NAMALWA (cell line): ENCODE measurements at places on chromosomes 6 and 20.

- no peak for DNase-seq
Observed at GRCh38 chr20:48696671-48697070, 131.1 kb downstream of the PREX1 start.

DNA sequence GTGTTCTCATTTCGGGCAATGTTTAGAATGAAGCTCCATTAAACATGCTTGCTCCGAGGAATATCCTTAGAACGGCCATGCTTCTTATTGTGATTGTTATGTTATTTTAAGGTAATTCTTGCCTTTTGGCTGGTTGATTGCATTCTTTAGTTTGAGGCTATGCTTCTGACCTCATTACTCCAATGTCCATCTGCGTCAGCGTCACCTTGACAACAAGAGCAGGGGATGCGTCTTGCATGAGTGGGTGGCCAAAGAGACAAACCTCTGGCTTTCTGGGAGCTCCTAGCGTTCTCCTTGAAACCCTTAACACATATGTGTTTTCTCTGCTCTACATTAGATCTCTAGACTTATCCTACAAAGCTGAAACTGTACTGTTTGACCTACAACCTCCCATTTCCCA is 184.3 kb downstream of the THBS2 start:
- no peak for DNase-seq

DNA sequence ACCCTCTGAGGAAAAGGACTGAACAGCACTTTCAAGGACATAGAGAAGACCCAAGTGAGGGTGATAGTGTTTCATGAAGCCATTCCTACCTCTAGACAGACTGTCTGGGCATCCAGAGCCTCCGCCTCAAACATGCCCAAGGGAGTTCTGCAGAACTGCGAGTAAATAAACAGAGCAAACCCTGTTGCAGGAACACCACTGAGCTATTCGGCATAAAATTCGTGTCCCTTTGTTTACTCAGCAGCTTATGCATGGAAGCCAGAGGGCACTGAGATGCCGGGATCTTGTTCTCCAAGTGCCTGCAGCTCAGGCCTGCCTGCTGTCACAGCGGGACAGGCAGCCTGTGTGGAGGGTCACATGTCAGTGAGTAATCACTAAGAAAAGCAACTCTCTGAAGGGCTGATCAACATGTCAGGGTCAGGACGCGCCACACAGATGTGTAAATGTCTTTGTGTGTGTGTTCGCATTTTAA is 164.9 kb upstream of the HEY2 start:
- DNase-seq, result no peak

DNA sequence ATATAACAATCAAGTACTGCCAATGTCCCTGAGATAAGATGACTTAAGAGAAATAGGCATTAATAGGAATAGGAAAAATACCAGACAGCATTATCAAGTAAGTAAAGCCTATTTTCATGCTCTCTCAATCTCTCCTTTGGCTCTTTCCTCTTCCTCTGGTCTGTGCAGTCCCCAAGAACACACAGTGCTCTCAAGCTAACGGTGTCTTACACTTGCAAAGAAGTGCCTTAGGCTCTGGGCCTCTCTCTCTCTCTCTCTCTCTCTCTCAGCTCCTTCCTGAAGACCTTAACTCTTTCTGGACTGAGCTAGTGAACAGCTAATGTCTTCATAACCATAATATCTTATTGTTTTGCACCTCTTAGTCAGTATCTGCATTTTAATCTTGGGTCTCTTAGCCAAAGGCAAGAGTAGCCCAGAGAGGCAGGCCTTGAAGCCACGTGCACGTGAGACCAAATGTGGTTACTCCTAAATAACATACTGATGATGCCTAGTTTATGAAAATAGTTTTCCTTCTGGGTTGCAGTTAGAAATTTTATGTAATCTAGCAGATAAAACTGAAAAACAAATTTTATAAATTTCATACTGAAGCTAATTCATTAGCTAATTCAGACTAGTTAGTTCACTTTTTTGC is 70.8 kb downstream of the TPD52L1 start:
- no peak for DNase-seq

DNA sequence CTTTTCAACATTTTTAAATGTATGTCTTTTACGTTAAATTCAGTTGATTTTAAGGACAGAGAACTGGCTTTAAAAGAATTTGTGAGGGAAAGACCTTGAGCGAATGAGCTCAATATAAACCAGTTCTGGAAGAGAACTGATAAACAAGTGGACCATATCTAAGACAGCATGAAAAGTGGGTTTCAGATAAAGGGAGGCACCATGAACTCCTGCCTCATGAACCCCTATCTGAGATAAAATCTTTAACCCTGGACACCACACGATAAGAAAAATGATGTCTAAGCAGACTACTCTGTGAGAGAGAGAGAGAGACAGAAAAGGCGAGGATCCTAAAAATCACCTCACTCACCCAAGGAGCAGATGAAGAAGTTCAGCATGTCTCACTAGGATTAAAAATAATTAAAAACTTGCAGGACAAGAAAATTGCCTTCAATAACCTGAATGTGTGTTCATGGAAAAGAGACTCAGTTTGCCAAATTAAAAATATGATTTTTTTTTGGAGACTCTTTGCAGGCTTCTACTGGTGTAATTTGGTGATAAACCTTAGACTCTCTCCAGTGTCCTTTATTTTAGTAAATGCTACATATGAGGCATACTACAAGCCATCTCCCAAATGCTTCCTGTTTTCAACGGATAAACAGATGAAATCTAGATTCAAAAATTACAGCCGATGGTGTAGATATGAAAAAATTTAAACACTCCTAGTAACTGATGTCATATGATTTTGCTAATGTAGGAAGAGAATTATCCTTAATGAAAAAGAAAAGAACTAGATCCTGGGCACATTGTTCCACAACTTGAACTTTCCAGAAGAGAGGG is 299.5 kb downstream of the ADGB start:
- DNase-seq, result no peak

GRCh38 chr6:126553854-126554253 is 213.9 kb downstream of the CENPW start:
- DNase-seq, result no peak

- DNase-seq, result no peak
Observed at GRCh38 chr20:34331838-34332237, 28.7 kb upstream of the AHCY start.

DNA sequence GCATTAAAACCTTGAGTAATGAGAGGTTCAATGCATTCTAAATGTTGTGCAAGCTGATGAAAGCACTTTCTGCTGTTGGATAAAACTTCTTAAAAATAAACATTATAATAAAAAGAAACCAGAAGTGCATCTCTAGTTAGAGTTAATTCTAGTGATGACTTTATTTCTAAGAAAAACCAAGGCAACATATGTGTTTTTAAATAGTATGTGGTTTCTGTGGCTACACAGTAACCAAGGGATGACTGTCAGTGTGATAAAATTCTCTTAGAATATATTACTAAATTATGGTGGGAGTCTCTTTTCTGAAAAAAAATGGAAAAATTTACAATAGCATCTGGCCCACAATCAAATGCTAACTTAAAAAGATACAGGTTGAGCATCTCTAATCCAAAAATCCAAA is 117.0 kb downstream of the ME1 start:
- no peak for DNase-seq

DNA sequence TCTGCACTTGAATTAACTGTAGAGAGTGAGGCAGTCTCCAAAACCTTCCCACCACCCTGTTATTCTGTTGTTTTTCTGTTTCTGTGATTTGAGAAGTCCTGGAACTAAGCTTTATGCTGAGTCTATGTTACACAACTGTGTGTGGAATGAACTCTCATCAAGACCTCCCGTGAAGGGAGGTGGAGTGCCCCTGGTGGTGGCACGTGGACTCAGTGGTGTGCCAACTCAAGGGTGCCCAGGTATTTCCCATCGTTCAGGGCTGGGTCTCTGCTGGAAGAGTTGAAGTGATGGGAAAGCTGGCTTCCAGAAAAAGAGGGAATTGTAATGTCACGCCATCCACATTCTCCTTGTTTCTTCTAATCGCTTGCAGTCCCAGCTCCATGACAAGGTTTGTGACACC is 374.2 kb downstream of the SMOC2 start:
- peak; percentile 22 for DNase-seq

- DNase-seq, result peak; percentile 24
Observed at GRCh38 chr6:95133578-95133977, 443.8 kb upstream of the MANEA start.

- DNase-seq, result no peak
Observed at GRCh38 chr20:54474046-54474445, 1.3 kb upstream of the DOK5 start.

DNA sequence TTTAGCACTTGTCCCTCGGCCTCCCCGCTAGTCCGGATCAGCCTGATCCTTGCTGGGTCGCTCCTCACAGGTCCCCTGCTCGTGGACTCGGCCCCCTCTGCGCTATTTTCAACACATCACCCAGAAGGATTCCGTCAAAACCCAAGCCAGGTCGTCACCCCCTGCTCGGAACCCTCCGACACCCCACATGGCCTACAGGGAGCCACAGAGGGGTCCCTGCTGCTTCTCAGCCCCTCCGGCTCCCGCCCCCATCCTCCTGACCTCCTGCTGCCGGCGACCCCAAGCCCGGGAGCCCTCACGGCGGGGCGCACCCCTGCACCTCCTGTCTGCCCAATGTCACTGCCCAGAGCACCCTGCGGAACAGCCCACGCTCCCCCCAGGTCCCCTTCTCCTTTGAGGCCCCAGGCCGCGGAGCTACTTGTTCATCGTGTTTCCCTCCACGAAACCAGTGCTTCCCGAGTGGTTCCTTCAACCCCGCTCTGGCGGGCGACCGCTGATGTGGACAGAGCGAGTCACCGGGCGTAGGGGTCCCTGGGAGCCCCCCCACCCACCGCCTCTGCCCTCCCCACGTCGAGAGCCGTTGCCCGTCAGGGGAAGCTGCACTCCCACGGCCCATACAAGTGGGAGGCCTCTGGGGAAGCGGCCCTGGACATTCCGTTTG is 638 bp upstream of the MYL9 start:
- no peak for DNase-seq

GRCh38 chr20:33169176-33169794 is 1.3 kb downstream of the BPIFA2 start:
- DNase-seq, result peak; percentile 56

DNA sequence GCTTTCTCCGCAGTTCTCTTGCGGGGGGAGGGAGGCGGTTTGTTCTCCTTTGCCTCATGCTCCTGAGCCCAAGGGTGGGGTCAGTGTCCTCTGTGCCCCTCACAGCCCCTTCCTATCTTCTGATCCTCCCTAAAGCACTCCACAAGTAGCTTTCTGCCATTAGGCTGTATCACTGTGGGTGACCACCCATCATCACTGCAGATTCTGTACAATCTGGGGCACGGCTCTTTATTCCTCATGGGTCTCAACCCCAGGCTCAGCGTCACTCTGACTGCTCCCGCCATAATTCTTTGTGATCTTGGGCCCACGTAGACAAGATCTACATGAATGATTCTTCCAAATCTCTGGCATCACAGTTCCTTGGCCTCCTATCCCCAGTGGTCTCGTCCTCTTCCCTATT is 10.5 kb downstream of the NCR2 start:
- no peak for DNase-seq

DNA sequence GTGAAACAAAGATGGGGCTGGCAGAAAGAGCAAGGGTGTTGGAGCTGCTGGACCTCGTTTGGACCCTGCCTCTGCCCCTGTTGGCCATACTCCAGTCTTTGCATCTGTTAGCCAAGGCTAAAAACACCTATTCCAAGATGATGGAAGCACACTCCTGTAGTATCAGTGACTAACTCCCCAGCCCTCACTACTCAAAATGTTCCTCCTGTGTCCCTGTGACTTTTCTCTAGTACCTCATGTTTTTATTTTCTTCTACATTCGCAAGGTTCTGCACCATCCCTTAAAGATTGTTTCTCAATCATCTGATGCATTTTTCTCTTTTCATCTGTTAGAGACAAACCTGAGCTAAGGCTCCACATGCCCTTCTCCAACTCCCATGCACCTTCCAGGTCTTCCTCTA is 8.9 kb downstream of the PERP start:
- DNase-seq, result no peak

DNA sequence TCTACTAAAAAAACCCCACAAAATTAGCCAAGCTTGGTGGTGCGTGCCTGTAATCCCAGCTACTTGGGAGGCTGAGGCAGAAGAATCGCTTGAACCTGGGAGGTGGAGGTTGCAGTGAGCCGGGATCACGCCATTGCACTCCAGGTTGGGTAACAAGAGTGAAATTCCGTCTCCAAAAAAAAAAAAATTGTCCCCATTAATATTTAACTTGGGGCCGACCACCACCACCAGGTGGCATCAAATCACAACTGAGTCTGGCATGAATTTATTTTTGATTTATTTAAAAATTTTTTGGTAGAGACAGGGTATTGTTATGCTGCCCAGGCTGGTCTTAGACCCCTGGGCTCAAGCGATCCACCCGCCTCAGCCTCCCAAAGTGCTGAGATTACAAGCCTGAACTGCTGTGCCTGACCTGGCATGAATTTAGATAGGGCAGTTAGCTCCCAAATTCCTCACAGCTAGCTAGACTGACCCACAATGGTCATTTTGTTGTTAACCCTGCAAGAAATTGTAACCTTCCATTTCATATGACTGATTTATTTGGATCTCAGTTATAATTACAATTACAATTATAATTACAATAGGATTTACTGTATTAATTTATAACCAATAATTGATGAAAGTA is 17.1 kb upstream of the BEND3 start:
- peak; percentile 73 for DNase-seq

- DNase-seq, result no peak
Observed at GRCh38 chr6:157488058-157488457, 107.1 kb downstream of the ZDHHC14 start.

DNA sequence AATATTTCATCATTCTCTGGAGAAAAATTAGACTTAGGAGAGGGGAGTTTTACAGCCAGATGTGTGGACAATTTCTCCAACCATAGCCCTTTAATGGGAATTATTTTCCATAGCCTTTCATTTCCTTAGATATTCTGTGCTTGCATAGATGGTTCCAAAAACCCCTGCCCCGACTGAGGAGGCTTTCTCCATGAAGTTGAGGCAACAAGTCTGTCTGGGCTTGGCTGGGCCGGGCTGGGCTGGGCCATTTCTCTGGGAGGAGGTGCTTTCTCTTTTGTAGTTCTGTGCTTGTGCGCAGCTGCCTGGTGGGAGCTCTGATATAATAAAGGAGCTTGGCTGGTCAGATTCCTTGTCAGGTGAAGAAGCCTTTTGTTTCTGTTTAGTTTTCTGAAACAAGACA is 71.4 kb downstream of the SOBP start:
- DNase-seq, result no peak

GRCh38 chr6:97123652-97124051 is 159.4 kb downstream of the MMS22L start:
- DNase-seq, result no peak

DNA sequence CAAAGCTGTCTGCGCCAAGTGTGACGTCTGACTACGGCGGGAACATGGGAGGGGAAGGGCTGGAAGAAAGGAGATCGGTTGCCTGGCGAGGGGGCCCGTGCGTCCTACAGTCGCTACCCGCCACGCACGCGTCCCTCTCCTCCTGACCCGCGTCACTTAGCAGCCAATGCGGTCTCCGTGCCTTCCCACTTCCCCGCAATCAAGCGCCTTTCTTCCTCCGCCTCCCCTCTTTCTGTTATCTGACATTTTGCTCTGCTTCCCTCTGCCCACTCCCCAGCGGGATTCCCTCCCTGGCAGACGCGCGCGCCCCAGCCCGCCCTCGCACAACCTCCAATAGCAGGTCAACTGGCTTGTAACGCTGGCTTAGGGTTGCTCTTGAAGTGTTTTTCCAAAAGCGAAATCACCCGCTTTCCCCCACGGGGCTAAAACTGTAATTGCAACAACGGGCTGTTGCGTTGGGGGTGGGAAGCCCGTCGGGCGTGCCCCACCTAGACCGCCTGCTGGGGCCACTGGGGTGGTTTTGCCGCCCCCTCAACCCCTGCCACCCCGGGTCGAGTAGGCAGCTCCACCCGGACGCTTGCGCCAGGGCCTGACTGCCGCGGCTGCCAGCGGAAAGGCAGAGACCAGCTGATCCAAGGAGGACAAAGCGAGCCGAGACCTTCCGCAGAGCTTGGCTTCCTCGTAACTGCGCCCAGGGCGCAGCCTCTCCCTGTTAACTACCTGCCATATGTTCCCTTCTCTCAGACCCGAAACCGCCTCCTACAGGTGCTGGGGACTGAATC is 6.2 kb upstream of the SOX4 start:
- DNase-seq, result peak; percentile 54
